Glutamatergic neuron (in vitro differentiated cells): ENCODE measurements at places on chromosomes 2 and 18. TPM values are rescaled to one million over a fixed set of nuclear protein-coding genes. Genes with fewer than 3 reads are reported as not detected.

DNA sequence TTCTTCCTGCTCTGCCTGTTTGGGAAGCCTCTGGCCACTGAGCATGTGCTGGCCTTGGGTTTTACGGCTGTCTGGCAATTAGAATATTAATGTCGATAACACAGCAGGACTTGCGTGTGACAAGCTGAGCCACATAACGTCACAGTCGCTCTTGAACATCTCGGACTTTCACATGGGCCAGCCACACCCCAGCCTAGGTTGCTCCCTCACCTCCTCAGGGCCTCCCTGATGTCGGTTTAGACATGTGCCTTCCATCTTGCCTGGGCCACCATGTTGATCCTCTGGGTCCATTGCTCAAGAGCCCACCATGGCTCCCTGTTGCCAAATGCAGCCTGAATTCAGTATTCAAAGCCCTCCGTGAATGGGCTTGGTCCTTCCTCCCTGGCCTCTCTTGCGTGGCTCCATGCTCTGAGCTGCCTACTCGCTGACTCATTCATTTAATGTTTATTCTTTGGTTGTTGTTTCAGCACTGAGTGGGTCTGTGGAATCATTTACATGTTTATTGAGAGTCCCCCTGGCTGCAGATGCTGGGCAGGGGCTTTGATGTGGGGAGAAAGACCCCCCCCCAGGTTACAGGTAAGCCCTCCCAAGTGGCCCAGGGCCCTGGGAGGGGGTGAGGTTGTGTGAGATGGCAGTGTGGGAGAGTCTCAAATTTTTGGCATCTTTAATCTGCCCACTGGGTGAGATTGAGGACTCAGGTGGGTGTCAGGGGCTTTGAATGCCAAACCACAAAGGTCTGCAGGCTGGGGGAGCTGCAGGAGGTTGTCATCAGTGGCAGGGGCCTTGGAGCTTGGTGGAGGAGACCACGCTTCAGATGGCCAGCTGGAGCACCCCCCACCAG lies 62.0 kb downstream of the ODC1 start:
- H3K4me1 ChIP-seq, result peaks cover 11% of the 10 kb centered on the region
- H3K4me3 ChIP-seq, result peak overlapping the region; percentile 30
- peak overlapping the region; percentile 17 for H3K27ac ChIP-seq
- no peaks in the 10 kb centered on the region for H3K36me3 ChIP-seq

Gene RAB31
- total RNA-seq, result 4.1 TPM

Gene METAP1D
- total RNA-seq, result 5.1 TPM

- no peak overlapping the region for H3K4me3 ChIP-seq
- H3K36me3 ChIP-seq, result no peaks in the 10 kb centered on the region
- no peaks in the 10 kb centered on the region for H3K4me1 ChIP-seq
- no peak for DNase-seq
- H3K27ac ChIP-seq, result no peak overlapping the region
These were observed 112.5 kb downstream of the MREG start for GRCh38 chr2:215900843-215901242.

DNA sequence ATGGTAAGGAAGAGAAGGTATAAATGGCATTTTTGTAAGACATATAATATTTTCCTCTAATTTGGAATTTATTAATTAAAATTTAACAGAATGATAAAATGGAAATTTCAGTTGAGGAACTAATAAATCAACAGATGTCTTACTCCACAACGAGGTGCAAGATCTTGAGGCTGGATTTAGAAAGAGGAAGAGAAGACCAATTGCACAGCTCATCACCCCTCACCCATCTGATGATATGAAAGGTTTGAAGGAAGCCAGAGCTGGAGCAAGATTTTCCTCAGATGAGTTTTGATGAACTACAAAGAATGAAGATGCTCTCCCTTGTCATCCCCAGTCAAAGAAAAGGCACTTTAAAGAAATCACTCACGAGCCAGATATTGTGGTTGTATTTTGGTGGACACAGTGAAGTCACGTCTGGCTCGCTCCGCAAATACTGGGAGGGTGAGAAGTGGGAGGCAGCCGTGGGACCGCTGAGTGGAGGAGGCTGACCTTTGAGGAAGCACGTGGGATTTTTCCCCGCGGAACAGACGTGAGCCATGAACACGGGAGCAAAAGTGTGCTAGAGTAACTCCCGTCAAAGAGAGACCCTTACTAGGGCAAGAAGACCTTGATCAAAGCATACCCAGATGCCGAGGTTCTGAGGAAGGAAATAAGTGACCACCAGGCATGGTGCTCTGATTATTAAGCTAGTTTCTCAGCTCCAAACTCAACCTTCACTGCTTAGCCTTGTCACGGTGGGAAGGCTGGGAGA lies 511.4 kb downstream of the RNF144A start:
- H3K36me3 ChIP-seq, result peaks cover 7% of the 10 kb centered on the region
- H3K27ac ChIP-seq, result no peak overlapping the region
- no peak overlapping the region for H3K4me3 ChIP-seq

DNA sequence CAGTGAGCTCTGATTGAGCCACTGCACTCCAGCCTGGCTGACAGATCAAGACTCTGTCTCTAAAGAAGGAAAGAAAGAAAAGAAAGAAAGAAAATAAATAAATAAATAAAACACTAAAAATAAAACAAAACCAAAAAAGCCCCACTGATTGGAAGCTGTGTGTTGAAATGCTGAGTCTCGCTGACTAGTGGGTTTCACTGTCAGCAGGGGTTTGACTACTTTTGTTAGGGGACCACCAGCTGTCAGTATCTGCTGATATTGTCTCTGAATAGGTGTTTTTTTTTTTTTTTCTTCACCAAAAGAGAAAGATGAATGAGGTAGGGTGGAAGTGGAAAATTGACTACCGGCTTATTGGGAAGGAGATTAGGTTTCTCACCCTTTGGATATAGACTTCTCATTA lies 12.8 kb upstream of the ACTR2 start:
- DNase-seq, result no peak
- no peak overlapping the region for H3K27ac ChIP-seq
- no peaks in the 10 kb centered on the region for H3K4me1 ChIP-seq
- no peaks in the 10 kb centered on the region for H3K36me3 ChIP-seq

GRCh38 chr2:230068651-230069055 lies at the start of gene SLC16A14:
Gene SLC16A14, minus strand, starts transcription at chr2:230068924. Its CDS starts 9,572 bp downstream, at chr2:230059352.
- peaks cover 4% of the 10 kb centered on the region for H3K4me1 ChIP-seq
- H3K27me3 ChIP-seq, result peaks cover 16% of the 10 kb centered on the region
- no peak for DNase-seq
- peak within 1 kb of the TSS; percentile 59 for H3K27ac ChIP-seq

DNA sequence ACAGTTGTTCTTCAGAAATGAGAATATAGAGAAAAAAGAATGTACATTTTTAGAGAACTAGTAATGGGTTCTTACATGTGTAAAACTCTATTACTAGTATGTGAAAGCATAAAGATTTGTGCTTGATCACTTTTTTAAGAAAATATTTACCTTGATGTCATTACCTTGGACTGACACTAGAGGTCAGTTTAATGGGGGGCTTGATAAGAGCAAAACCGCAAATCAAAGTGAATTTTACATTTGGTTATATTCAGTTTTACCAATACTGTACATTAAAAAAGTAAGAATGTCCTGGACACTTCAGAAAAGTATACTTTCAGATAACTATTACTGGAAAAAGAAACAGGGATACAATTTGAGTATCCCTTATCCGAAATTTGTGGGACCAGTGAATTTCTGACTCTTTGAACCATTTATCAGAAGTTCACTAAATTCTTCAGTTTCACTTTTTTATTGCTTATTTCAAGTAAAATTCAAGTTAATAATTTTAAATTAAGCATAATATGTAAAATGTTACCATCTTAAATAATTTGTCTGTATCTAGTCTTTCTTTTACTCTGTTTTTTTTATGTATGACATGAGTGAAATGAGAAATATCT lies 1149.5 kb downstream of the DSC3 start:
- peaks cover 4% of the 10 kb centered on the region for H3K36me3 ChIP-seq
- no peak overlapping the region for H3K4me3 ChIP-seq
- H3K27ac ChIP-seq, result no peak overlapping the region
- no peaks in the 10 kb centered on the region for H3K4me1 ChIP-seq
- H3K27me3 ChIP-seq, result no peaks in the 10 kb centered on the region
- no peak for DNase-seq

GRCh38 chr18:9855681-9856080 lies 30.1 kb upstream of the TXNDC2 start:
- H3K36me3 ChIP-seq, result no peaks in the 10 kb centered on the region
- DNase-seq, result no peak
- H3K27me3 ChIP-seq, result peaks cover 2% of the 10 kb centered on the region
- no peak overlapping the region for H3K27ac ChIP-seq
- H3K4me3 ChIP-seq, result no peak overlapping the region

DNA sequence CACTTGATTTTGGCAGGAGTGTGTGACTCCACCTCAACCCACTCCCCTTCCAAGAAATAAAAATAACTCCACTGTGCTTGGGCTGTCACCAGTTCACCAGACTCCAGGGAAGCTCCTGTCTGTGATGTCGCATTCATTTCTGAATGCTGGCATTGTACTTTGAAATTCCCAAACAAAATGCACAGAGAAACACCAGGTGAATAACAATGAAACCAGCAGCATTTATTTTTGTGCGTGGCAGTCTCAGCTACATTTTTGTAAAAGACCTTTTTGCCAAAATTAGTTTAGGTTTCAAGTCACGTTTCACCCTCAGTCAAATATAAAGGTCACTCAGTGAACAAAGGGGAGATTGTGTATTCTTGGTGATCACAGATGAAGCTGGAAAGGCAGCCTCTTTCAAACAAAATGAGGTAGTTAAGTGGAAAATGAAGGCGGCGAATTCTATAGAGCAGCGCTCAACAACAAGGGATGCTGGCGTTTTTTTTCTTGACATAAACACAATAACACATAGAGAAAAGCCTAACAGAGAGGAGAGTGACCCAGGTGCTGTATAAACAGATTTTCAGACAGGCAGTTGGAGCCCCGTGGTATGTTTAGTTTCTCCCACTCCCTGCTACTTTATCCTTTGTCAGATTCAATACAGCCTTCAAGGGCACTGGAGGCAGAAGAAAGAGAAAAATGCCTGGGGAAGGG lies 210.3 kb upstream of the GCFC2 start:
- H3K27me3 ChIP-seq, result no peaks in the 10 kb centered on the region
- H3K36me3 ChIP-seq, result no peaks in the 10 kb centered on the region
- H3K27ac ChIP-seq, result no peak overlapping the region
- peaks cover 3% of the 10 kb centered on the region for H3K4me1 ChIP-seq
- no peak for DNase-seq
- no peak overlapping the region for H3K4me3 ChIP-seq

GRCh38 chr2:27074738-27075565 lies 3.5 kb upstream of the EMILIN1 start:
- no peak overlapping the region for H3K27ac ChIP-seq
- H3K36me3 ChIP-seq, result peaks cover 5% of the 10 kb centered on the region
- H3K27me3 ChIP-seq, result peaks cover 9% of the 10 kb centered on the region
- no peak for DNase-seq
- peak overlapping the region; percentile 30 for H3K4me3 ChIP-seq

Gene KCNJ3
- total RNA-seq, result 3.6 TPM

Gene HAAO
- not detected for total RNA-seq

GRCh38 chr2:223460209-223460608 lies 142.0 kb downstream of the SCG2 start:
- H3K27ac ChIP-seq, result no peak overlapping the region
- peaks cover 13% of the 10 kb centered on the region for H3K36me3 ChIP-seq
- H3K27me3 ChIP-seq, result no peaks in the 10 kb centered on the region
- no peaks in the 10 kb centered on the region for H3K4me1 ChIP-seq
- H3K4me3 ChIP-seq, result no peak overlapping the region

Gene CNGA3
- 7.6 TPM for total RNA-seq

DNA sequence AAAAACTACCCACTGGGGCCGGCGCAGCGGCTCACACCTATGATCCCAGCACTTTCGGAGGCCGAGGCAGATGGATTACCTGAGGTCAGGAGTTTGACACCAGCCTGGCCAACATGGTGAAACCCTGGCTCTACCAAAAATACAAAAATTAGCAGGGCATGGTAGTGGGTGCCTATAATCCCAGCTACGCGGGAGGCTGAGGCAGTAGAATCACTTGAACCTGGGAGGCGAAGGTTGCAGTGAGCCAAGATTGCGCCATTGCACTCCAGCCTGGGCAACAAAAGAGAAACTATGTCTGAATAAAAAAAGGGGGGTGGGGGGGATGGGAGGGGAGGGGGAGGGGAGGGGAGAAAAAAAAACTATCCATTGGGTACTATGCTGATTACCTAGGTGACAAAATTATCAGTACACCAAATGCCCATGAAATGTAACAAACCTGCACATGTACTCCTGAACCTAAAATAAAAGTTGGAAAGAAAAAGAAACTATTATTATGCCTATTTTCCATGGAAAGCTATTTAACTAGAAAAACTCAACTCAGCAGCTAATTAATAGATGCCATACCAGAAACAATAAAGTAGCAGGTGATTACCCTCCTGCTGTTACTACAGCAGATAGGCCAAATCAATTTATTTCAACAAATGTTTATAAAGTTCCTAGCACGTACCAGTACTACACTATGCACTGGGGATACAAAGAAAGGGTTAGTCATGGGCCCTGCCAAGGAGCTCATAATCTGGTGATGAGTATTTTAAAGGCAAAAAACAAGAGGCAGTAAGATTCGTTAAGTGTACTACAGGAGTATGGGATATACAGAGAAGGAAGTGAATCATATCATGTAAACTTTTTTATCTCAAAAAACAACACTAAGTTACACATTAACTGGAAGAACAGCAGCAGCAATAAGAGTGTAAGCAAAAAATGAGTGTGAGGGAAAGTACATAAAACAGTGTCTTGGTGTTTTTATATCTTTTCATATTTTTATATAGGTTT lies 112.8 kb upstream of the SLC39A10 start:
- no peak overlapping the region for H3K4me3 ChIP-seq
- no peak overlapping the region for H3K27ac ChIP-seq
- DNase-seq, result no peak
- no peaks in the 10 kb centered on the region for H3K27me3 ChIP-seq
- H3K36me3 ChIP-seq, result no peaks in the 10 kb centered on the region

Gene CYRIA
- total RNA-seq, result 19.3 TPM

Gene NTSR2
- not detected for total RNA-seq

- no peak overlapping the region for H3K4me3 ChIP-seq
- H3K36me3 ChIP-seq, result peaks cover 12% of the 10 kb centered on the region
- DNase-seq, result no peak
These were observed 48.3 kb upstream of the STK17B start for GRCh38 chr2:196219671-196220070.
